ENCODE measurements at places on chromosomes 12 and 14. TPM values are rescaled to one million over a fixed set of nuclear protein-coding genes. Genes with fewer than 3 reads are reported as not detected.

The APOF gene
- 0.16 TPM for total RNA-seq

The IL31 gene
- total RNA-seq = 5.3 TPM

The KRT8 gene
- total RNA-seq = 4.5 TPM

The KRT4 gene
- total RNA-seq = not detected

The NAA25 gene
- total RNA-seq = 60.5 TPM

GRCh38 chr14:74609721-74610120 is 2.3 kb downstream of the LTBP2 start:
- no peak for DNase-seq

GRCh38 chr12:85237327-85237726 is 42.7 kb upstream of the ALX1 start:
- DNase-seq = no peak

GRCh38 chr12:55767156-55767555 is 24.2 kb downstream of the GDF11 start:
- DNase-seq = no peak

GRCh38 chr12:124919521-124920352 is 5.3 kb upstream of the UBC start:
- DNase-seq = peak; percentile 43

DNA sequence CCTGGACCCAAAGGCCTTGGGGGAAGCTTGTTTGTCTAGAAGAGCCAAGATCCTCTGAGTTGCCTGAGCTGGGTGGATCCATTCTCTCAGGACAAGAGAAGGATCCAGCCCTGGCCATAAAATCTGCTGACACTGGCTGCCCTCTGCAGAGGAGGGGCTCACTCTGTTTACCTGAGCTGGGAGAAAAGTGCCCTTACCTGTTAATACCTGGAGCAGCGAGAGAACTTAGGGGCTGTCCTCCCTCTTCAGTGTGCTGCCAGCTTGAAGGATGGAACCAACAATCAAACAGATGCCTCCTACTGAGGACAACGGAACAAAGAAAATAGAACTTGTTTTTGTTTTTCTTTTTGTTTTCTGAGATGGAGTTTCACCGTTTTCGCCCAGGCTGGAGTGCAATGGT is 7.3 kb upstream of the KRT7 start:
- DNase-seq = no peak

DNA sequence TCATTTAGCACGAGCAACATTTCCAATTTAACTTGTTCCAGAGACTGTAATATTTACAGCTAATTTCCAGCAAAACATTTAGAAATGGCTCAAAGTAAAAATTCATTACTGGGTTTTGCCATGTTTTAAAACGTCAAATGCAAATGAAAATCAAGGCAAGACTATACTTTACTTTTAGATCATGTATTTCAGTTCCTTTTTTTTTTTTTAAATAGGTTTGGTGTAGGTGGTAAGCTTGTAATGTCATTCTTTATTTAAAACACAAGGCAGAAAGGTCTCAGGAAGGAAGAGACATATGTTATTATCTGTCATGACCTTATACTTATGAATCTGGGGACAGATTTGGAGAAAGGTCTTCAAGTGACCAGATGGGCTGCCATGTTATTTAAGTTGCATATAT is 54.1 kb downstream of the GRIP1 start:
- no peak for DNase-seq

DNA sequence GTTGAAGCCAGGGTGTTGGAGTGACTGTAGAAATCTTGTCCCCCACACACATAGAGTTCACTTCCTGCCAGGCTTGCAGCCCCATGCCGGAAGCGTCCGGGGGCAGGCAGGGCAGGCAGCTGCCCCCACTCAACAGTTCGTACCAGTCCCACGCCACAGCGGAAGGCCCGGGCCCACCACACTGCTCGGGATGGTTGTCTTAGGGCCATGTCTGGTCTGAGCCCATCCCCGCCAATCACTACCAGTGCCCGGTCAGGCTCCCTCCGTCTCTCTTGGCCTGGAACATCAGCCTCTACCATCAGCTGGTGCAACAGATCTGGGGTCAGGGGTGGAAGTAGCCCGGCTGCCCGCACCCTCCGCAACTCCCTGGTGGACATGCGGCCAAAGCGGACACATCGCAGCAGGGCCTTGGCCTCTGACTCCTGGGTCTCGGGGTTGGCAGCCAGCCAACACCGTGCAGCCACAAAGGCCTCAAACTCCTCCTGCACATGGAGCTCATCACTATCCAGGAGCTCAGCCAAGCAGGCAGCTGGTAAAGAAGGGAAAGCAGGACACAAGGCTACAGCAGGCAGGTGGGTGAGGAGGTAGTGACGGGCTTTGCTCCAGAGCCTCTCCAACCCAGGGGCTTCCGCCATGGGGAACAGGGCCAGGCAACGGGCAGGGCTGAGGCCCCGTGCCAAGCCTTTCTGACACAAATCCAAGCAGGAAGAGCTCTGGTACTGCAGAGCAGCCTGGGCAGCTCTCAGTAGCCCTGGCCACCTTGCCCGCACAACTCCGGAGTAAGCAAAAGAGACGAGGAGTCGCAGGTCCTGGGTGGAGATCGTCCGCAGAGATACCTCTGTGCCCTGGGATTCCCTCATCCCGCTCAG is 5.9 kb downstream of the KLHL33 start:
- DNase-seq = no peak

DNA sequence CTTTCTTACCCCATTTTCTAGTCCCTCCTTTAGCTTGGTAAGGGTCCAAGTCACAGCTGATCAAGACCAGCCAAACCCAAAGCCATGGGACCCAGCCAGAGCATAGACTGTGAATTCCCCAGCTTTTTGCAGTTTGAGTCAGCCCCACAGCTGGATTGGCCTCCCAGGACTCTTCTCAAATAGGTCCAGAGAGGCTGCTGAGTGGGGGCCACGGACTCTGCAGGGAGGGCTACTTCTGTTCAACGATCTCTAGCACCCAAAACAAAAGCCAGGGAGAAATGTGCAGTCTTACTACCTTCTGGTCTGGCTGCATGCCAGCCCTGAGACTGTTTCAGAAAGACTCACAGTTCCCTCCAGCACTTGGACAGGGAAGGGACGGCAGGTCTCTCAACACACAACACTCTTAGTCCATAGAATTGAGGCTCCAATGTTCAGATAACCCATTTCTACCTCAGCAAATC is 1.6 kb downstream of the VDR start:
- DNase-seq = no peak

DNA sequence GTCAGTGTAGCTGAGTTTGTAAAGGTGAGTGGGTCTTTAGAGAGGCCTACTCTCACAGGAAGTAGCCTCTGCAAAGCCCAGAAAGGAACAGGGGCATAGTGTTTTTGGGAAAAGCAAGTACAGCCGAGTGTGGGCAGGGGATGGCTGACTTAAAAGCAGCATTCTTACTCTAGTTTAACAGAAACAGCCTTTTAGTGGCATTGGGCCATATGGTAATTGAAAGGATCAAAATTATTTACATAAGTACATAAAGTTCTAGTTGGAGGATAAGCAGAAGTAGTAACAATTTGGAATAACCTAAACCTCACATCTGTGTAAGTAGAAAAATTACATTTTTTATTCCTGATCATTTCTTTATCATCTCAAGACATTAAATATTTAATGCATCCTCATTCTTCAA is 49.1 kb downstream of the RASSF8 start:
- DNase-seq = no peak

DNA sequence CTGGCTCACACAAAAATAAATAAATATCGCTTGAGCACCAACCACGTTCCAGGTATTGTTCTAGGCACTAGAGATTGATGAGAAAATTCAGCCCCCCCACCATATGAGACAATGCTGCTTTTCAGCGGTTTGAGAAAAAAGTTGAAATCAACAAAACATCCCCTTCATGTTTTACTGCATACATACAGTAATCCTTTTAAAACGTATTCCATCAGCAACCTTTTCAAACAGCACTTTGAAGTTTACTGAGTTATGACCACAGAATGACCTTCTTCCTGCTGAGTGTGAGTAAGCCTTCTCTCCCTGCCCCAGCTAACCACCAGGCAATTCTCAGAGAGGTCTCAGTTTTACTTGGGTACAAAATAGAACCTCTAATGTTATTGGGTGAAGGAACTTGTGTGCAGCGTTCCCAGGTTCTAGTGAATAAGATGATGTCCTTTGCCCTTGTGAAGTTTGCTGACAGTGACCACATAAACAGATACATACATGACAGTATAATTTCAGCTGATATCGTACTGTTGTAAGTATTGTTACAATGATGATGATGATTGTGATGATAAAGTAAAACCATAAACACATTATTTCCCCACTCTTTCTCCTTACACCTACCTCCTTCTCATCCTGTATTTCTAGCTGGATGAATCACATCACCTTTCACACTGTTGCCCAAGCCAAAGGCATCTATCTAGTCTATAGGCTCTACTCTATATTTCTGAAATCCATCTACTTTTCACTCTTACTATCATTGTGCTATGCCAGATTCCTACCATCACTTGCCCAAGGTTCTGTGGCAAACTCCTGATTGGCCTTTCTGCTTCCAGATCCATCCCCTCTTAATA is 124.4 kb upstream of the KRR1 start:
- DNase-seq = no peak

DNA sequence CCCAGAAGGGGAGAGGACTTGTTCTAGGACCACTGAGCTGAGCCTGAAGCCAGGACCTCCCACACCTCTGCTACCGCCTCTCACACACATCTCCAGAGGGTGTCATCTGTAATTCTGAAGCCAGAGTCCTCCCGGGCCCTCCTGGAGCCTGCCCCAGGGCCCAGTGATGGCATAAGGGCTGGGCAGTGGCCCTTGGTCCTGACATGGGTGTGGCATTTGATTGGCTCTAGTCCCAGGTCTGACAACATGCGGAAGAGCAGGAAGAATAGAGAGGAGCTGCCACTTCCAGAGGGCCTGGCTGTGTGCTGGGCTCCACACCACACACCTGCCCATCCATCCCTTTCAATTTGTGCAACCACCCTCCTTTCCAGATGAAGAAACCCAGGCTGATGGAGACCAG is 144.3 kb upstream of the GSC start:
- no peak for DNase-seq

DNA sequence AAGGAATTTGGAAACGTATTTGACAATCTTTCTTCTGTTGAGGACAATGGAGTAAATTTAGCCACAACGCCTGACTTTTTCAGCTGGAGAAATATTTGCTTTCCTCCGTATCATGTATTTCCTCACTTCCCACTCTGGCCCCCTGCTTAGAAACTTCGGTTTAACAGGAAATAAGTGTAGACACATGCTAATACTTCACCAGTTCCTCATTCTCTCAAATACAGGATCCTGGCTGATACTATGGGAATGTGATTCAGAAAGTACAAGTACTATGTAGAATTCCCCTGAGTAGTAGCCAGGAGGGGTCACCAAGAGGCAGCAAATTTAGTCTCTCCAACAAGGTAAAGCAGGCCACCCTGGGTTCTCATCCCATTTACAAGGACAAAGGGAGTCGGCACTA is 58.0 kb downstream of the FAR2 start:
- DNase-seq = no peak

- no peak for DNase-seq
These were observed 16.3 kb upstream of the CD9 start for GRCh38 chr12:6183689-6184428.

DNA sequence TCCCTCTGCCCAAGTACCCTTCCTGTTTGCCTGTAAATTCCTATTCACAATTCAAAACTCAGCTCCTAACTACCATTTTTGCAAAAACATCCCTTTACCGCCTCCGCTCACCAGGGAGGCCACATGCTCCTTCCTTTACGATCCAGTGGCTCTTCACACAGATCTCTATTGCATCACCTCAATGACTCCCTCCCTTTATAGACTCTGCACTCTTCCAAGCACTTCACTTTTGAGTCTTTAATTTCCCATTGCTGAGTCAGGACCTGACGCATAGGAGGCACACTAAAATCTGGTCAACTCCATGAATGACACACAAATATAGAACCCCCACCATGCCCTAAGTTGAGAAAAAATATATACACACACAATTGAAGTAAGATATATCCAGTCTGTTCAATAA is 45.9 kb downstream of the PPP1R13B start:
- no peak for DNase-seq

DNA sequence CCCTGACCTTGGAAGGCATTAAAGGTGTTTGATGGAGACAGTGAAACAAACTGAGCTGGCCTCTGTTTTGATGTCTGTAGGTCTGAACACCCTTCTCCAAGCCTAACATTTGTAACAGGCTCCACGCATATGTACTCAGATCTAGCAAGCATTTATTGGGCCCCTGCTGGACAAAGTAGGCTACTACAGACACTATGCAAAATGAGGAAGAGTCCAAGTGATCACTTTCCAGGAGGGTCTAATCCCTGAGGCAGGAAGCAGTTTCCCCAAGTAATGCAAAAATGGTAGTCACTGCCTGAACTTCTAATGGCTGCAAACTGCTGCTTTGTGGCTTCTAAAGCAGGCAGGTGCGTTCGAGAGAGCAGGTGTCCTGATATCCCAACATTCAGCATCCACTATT is 405.8 kb downstream of the MED13L start:
- no peak for DNase-seq

DNA sequence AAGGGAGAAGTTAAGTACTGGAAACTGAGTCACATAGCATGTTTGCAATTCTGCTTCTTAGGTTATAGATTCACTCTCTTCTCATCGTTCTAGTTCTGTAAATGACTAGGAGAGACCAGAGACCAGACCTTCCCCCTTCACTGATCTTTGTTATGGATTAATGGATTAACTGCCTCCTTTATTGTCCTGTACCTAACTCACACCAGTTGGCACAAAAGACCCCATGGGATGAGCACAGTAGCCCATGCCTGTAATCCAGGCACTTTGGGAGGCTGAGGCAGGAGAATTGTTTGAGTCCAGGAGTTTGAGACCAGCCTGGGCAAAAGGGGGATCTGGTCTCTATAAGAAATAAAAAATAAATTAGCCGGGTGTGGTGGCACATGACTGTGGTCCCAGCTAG is 20.8 kb downstream of the BCAT1 start:
- DNase-seq = no peak

DNA sequence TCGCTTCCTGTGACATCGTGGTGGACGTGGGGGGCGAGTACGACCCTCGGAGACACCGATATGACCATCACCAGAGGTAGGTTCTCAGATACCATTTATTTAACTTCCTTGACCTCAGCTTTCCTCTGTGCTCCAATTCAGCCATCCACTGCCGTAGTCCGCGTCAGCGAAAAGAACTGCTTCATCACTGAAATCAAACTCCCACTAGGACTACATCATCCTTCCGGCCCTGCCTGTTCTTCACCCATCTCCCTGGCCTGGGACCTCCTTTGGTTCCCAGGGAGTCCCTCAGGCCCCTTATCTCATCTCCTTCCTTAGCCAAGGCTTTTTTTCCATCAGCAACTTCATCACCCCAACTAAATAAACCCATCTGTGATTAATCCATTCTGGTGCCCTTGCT is 692 bp downstream of the MYG1 start:
- no peak for DNase-seq

DNA sequence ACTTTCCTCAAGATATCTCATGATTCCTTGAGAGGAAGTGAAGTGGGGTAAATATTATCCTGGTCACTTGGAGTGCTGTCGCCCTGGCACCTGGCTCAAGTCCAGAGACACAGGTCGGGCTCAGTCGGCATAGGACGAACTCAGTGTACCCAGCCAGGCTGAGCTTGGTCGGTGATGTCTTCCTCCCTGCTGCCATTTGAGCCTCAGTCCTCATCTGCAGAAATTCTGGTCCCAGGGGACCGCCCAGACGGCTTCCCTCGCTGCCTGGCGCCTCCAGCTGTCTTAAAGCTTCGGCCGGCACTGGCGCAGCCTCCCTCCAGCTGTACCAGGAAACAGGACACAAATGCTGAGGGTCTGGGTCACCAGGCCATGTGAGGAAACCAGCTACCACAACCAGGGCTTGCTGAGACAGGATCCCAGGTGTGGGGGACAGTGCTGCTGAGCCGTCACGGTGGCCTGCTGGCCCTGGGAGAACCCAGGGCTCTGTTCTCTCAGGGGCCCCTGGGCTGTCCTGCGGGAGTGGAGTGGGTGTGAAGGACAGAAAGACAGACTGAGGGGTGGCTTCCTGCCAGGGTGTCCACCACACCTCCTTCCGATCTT is 5.0 kb upstream of the KLC1 start:
- no peak for DNase-seq
